GM23338 (cell line): ENCODE measurements at places on chromosomes 4 and X.

DNA sequence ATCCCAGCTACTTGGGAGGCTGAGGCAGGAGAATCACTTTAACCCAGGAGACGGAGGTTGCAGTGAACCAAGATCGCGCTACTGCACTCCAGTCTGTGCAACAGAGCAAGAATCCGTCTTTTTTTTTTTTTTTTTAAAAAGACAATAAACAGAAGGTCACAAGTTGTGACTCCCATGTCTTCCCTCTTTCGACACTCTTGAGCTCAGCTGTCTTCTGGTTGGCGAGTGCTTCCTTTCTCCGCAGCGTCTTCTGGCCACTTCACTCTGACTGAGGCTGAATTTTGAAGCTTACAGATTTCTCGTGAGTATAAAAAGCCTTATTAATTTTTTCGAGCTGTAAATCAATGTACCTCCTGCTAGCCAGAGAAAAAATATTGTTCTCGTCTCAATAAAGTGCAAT, 124.9 kb downstream of the STOX2 start:
- no peak for DNase-seq

DNA sequence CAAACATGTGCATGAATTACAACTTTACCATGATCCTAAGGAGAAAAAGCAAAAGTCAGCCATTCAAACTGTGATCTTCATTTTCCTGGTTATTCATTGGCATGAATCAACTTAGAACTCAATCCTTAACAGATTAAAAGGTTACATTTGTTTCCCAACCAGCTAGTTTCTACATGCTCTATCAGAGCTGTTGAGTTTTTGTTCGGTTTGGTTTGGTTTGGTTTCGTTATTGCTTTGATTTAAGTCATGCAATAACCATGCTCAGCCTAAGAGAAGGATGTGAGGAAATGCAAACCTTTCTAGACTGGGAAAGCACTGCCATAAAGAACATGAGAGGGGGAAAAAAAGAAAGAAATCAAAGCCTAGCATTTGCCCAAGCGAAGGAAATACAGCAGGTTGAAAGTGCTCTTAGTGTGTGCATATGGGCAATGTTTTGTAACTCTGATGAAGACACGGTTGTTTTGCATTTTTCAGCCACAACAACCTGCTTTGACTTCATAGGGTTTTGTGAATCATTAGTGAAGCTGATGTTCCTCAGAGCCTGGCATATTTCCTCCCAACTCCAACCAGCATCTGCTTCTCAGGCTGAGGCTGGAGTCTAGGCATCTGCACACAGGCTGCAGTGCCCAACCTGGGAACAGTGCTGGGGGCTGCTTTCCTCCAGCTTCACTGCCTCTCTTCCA, 234.3 kb downstream of the ZNF674 start:
- DNase-seq: no peak

DNA sequence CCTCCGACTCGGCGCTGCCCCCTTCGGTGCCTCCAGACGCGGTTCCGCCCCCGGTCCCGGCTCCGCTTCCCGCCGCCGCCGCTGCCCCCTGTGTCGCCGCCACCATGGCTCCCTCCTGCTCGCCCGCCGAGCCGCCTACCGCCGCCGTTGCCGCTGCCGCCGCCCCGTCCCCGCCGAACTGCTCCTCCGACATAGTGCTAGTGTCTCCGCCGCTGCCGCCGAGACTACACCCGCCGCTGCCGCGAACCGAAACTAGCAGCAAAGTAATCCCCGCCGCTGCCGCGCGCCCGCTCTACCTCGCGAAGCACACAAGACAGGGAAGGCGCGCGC, 340 bp downstream of the HNRNPD start:
- no peak for DNase-seq

- DNase-seq: no peak
Measured at GRCh38 chrX:14801136-14801535, 71.7 kb downstream of the FANCB start.

GRCh38 chr4:119016636-119017035, 119.0 kb upstream of the MYOZ2 start:
- DNase-seq: no peak

DNA sequence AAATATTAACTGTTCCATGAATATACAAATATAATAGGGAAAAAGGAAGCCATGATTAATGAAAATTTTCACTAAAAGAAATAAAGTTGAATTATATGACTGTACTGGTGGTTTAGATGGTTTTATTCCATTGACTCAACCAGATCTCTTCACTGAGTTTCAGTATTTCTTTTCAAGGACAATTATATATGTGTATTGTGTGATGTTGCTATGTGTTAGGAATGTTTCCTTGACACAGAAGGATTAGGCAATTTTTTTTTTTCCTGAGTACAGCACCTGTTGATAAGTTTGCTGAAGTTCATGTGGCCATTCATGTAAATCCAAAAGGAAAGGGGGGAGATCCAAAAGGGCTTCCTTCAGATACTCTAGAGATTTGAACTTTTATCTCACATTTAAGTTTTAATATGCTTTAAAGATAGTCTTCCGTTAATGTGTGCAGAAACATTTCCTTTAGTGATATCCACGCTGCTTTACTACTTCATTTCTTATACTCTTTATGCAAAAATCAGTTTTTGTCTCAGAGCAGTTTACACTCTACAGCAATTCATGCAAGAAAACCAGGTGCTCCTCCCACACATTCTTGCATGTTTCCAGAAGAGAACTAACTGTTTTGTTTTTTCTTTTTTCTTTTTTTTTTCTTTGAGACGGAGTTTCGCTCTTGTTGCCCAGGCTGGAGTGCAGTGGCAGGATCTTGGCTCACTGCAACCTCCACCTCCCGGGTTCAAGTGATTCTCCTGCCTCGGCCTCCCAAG, 249.1 kb downstream of the RPA4 start:
- no peak for DNase-seq

DNA sequence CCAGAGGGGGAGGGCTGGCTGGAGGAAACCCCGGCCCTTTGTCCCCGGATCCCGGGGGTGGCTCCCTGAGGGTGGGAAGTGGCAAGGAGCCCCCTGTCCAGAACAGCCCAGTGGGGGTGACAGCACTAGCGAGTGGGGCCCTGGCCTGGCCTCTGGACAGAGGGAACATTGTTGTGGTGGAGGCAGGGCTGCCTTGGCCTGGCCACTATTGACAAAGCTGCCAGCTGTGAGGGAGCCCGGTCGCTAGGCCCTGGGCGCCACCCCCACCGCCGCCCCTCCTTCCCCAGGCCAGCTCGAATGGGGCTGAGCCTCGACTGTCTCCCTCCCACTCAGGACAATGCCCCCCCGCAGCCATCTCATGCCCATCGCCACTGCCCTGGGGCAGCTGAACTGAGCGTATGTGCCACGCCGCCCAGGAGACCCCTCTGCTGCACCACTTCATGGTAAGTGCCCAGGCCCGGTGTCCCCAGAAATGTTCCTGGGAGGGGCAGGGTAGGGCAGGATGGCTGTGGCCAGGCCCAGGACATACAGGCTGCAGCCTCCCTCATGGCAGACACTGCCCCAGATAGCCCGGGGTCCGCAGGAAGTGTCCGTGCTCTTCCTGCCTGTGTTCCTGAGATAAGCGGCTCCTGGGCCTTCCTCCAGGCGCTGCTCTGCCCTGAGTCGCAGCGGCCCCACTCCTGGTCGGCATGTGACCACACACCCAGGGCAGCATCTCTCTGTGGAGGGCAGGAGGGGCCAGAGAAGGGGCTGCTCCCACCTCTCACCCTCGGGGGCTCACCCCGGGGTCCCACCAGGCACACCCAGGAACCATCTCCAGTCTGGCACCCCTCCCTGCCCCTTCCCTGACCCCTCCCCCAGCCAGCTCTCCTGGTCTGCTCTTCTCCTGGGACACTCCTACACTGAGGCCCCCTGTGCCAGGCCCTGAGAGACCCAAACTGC, 1.4 kb downstream of the PLXNB3 start:
- no peak for DNase-seq

DNA sequence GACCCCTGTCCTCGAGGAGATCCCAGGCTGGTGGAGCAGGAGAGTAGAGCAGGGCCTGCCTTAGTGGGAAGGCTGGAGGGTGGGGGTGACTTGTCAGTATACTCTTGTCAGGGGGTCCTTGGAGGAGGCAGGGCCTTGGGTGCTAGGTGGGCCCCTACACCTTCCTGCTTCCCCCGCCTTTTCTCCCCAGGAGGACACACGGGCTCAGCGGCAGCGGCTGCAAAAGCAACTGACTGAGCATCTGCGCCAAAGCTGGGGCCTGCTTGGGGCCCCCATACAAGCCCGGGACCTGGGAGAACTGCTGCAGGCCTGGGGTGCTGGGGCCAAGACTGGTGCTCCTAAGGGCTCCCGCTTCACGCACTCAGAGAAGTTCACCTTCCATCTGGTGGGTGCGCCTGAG, 11.3 kb downstream of the CCDC22 start:
- DNase-seq: no peak

DNA sequence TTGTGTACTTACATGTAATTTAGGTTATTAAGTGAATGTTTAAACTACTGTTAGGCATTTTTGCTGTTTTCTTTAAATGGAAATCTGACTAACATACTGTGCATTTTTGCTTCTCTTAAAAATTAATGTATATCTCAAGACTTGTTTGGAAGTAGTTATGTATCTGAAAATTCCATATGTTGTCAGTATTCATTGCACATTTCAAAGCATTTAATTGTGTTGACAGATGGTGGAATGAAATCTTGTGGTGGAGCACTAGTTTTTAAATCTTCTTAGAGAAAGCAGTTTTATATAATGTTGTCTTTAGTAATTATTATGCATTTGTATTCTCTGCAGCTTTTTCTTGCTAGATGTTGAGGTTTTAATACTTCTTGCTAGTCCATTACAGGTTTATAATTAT, 71.5 kb upstream of the MSANTD1 start:
- DNase-seq: no peak

DNA sequence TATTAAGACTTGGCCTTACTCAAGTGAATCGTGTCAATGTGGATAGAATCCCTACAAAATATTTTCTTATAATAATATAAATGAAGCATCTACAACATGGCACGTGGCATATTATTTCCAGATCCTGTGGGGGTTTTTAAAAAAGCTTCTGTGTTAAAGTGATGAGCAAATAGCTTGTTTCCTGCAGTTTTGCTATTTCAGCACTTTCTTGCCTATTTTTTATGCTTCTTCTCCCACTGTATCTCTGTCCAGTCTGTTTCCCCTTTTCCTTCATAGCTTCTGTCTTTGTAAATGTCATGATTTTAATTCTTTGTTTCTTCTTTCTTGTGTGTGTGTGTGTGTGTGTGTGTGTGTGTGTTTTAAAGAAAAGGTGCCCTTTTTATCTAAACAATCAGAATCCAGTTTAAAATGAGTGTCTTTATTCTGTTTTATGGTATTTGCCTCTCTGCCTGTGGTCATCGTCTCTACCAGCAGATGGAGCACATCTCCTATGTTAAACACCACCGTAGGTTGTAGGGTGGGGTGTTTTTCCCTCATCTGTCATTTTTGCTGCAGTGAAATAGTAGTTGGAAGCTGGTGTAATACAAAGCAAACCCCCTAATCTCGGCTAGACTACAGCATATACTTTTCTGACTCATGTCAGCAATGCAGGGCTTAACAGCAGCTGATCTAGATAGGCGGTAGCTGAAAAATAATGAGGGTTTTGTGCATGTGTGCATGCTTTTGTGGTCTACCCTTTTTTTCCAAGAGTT, 33.1 kb downstream of the FTHL17 start:
- DNase-seq: peak; percentile 58

- DNase-seq: no peak
Measured at GRCh38 chr4:161448550-161449180, 715.1 kb downstream of the FSTL5 start.

DNA sequence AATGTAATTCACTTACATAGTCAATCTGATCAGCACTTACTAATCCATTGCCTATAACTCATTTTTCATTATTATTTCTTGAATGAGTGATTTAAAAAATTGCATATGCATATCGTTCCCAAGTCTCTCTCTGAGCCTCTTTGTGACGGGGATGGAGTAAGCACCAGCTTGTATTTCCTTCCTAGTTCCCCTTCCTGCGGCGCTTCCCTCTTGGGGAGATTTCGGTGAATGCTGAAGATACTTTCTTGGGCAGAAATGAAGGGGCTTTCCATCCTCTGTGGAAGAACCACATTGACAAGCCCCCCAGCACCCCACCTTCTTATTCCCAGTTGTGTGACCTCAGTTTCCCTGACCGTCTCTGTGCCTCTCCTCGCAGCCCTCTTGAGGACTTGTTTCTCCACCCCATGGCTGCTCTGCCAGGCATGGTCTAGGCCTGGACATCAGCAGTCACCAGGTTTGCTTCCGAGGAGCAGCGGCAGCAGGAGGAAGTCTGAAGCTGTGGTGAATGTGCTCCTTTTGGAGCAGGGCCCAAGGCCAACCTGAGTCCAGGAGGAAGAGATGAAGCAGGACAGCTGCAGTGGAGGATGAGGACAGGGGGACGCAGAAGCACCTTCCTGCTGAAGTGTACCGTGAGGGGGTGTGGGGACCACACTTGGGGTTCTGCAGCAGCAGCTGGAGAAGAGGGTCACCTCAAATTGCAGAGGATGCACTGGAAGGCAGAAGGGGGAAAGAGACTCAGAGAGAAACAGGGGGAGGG, 124.9 kb downstream of the IRF2 start:
- no peak for DNase-seq

GRCh38 chr4:12770351-12770750, 713.8 kb downstream of the RAB28 start:
- DNase-seq: no peak

- DNase-seq: peak; percentile 51
Measured at GRCh38 chrX:9912351-9913145, 54.6 kb upstream of the CLDN34 start.

DNA sequence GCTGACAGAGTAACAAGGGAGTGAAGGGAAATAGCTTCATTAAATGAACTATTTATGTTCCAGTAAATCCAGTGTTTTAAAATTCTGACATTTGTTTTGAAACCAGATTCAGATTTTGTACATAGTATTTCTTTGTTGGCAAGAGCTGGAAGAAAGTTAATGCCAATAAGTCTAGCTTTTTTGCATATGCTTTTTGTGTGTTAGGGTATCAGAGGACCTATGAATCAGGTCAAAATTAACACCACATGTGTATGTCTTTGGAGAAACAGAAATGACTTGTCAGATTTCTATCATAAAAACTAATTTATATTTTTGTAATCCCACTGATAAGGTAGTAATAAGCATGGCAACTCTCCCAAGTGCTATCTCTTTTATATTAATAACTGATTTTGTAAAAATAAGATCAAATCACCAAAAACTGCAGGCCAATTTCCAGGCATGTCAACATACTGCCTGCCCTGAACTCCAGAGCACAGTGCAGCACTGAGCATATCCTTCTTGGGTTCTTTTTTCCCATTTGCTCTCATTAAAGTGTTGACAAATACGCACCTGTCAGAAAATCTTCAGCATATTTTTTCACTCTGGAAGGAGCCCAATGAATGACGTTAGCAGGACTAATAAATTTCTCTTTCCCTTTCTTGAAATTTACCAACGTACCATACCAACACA, 65.5 kb downstream of the SH3RF1 start:
- no peak for DNase-seq

- DNase-seq: no peak
Measured at GRCh38 chr4:87805971-87806370, 6.6 kb downstream of the IBSP start.

DNA sequence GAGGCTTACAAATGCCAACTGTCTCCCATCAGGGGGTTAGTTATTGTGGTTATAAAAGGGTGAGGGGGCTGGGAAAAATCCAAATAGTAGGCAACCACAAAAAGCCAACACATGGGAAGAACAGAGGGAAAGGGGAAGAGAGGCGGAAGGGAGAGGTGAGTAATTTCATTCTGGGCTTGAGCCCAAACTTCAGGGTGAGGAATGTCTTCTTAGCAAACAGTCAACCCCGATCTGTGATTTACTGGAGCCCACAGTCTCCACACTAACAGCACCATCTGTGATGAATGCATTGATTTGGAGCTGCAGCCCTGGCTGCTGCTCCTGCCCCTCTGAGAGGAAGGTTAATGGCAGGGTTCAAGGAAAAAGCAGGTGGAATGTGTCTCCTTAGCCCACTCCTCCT, 162.2 kb upstream of the GPR101 start:
- no peak for DNase-seq
